Lower leg skin (tissue), 4 donors: ENCODE measurements at places on chromosomes 12 and 14.

- DNase-seq: no peak
Observed at GRCh38 chr12:82698708-82699564, 12.2 kb downstream of the TMTC2 start.

- no peak for DNase-seq
Observed at GRCh38 chr14:49483268-49483667, 102.9 kb downstream of the RPS29 start.

DNA sequence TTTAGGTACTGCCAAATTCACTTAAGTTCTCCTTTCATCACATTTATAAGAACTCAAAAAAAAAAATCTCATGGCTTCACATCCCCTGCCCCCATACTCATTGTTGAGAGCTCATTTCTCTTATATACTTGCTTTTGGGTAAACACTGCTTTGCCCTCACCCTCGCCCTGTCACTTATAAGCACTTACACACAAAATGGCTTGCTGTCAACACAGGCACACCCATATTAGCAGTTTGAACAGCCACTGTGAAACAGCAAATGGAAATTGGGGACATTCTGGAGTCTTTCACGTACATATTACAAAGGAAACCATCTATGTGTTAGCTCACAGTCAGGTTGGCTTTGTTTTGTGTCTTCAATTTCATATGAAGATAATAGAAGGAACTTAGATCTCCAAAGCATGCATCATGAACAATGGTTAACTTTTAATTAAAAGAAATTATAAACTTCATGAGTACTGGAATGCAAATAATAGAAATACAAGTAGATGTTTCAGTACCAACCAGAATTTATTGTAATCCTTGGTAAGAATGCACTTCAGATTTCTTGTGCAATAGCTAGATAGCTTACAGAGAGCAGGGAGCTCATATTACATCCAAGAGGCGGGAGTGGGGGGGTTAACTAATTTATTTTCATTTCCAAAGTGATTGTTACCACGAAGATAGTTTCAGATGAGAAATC lies 272.2 kb downstream of the ALG10B start:
- no peak for DNase-seq

GRCh38 chr12:96806272-96806671 lies 100.8 kb upstream of the NEDD1 start:
- no peak for DNase-seq

GRCh38 chr14:72909163-72909562 lies 15.3 kb upstream of the DPF3 start:
- DNase-seq: no peak

- no peak for DNase-seq
Observed at GRCh38 chr12:110266980-110267620, 13.9 kb upstream of the ATP2A2 start.

DNA sequence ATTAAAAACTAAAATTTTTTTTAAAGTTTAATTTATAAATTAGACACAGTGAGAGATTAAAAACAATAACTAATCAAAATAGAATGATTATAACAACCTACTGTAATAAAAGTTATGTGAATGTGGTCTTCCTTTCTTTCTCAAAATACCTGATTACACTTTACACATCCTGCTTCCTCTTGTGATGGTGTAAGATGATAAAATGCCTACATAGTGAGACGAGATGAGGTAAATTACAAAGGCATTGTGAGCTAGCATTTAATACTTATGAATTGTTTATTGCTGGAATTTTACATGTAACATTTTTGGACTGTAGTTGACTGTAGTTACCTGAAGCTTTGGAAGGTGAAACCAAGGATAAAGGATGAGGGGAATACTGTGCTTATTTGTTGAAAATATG lies 94.2 kb upstream of the CLEC14A start:
- no peak for DNase-seq

DNA sequence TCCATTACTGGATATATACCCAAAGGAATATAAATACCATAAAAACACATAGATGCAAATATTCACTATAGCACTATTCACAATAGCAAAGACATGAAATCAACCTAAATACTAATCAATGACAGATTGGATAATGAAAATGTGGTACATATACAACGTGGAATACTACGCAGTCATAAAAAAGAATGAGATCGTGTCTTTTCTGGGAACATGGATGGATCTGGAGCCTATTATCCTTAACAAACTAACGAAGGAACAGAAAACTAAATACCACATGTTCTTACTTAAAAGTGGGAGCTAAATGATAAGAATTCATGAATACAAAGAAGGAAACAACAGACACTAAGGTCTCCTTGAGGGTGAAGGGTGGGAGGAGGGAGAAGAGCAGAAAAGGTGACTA lies 76.5 kb downstream of the SLC38A4 start:
- no peak for DNase-seq

- no peak for DNase-seq
Observed at GRCh38 chr12:66647034-66647691, 31.7 kb downstream of the GRIP1 start.

DNA sequence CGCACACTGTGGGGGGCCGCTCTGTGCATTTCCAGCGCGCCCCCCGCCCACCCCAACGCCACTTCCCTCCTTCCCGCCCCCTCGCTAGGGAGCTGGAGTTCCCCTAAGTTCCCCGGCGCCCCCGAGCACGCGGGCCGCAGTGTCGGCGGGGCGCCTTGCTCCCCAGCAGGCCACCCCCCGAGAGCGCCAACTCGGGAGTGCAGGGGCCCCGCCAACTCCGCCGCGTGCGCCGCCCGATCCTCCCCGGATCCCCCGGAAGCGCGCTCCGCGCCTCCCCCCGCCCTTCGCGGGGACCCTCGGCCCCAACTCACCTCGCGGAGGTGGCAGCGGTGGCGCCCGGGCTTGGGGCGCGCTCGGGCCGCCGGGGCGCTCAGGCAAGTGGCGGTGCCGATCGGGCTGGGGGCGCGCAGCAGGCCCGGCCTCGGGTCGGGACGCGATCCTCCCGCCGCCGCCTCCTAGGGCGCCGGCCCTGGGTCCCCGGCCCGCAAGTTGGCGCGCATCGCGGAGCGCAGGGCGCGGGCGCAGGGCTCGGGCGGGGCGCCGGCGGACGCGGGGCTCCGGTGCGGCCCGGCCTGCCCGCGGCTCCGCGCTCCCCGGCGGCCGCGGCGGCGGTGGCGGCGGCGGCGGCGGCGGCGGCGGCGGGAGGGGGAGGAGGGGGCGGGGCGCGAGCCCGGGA lies at the start of gene NCOR2:
TSS of gene NCOR2 (minus strand) at position 616 of the 676 bp plus-strand sequence. CDS start 72,361 bp downstream, outside the sequence.
- no peak for DNase-seq

DNA sequence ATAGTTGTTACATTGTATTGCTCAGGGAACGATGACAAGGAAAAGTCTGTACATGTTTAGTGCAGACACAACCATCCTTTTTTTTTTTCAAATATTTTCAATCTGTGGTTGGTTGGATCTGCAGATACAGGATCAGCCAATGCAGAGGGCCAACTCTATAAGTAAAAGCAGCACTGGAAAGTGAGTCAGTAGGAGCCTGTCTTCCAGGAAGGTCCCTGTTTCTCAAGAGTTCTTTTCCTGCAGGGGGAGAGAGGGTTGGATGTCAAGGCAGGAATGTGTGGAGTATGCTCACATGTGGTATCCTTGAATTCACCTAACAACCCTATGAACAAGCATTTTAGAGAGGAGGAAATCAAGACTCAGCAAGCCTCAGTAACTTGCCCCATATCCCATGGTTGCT lies 409.1 kb downstream of the NPAS3 start:
- no peak for DNase-seq

DNA sequence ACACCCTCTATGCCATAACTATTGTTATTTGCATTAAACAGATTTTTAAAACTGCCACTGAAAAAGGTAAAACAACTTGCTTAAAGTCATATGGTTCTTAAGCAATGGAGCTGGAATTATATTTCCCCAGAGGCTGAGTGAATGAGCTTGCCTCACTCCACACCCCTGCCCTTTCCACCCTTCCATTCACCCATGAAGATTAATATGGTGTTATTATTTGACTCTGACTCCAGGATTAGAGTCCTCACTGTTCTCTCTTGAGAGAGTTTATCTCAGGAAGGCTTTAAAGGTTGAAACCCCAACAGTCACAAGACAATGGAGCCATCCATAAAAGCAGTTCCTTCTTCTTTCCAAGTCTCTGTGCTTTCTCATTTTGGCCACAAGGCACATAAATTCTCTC lies 84.9 kb downstream of the RTN1 start:
- no peak for DNase-seq

- no peak for DNase-seq
Observed at GRCh38 chr14:94026889-94027469, 839 bp downstream of the OTUB2 start.

- no peak for DNase-seq
Observed at GRCh38 chr12:80813820-80814219, 97.1 kb downstream of the MYF5 start.

DNA sequence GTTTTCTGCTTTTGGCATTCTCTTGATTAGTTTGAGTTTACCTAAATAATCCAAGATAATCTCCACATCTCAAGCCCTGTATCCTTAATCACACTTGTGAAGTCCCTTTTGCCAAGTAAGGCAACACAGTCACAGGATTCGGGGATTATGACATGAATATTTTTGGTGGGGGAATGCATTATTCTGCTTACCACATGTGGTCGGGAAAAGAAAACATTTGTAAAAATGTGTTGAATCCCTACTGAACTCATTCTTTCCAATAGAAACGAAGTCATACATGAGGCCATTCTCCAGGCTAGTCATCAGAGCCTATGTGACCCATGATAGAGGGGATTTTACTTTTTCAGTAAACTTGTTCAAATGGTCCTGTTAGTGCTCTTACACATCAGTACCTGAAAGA lies 58.5 kb upstream of the PRICKLE1 start:
- DNase-seq: no peak

DNA sequence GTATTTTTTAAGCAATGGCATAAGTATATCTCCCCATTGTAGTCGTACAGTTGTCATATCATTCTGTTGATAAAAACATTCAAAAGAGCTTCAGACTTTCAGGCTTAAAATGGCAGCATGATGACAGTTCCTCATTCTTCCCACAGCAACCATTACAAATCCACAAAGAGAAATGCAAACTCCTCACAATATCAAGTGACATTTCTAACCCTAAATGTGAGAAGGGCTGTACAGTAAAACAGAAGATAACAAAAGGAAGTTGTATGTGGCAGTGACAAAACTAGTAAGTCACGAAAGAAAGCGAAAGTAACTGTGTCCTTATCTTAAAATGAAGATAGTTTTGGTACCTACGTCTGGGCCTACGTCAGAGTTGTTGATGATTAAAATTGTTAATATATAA lies 46.7 kb downstream of the GXYLT1 start:
- no peak for DNase-seq

DNA sequence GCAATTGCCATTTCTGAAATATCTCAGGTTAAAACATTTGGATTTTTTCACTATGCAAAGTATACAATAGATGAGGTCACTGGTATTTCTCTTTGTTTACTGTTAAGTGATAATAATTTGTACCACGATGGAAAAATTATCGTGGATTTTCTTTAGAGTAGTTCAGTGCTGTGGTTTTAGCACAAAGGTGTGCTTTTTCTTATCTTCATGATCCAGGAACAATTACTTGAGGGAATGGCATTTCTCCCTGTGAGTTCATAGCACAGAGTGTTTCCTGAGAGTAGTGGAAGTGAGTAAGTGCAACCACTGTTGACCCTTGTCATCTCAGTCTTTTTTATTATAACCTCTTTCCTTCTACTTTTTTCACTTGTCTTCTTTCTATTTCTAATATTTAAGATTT lies 86.8 kb downstream of the FGD4 start:
- no peak for DNase-seq

DNA sequence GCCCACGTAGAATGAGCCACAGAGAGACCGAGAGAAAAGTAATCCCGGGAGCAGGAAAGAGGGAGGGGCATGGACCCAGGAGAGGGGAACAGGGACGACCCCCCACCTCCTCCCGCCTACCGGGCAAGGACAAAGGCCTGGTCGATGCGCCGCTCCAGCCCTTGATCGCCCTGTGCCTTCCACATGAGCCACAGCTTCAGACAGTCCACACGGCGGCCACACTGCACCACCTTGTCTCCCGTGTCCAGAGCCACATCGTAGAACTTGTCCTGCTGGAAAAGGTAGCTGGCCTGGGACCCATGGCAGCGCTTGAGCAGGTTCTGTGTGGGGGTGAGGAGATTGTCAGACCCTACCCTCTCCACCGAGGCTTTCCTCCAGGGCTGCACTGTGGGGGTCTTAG lies 20.5 kb upstream of the ZNF740 start:
- DNase-seq: no peak

- peak; percentile 91 for DNase-seq
Observed at GRCh38 chr14:64504897-64505794, 576 bp downstream of the ZBTB1 start.

- DNase-seq: no peak
Observed at GRCh38 chr12:63994704-63995103, 150.2 kb downstream of the SRGAP1 start.

DNA sequence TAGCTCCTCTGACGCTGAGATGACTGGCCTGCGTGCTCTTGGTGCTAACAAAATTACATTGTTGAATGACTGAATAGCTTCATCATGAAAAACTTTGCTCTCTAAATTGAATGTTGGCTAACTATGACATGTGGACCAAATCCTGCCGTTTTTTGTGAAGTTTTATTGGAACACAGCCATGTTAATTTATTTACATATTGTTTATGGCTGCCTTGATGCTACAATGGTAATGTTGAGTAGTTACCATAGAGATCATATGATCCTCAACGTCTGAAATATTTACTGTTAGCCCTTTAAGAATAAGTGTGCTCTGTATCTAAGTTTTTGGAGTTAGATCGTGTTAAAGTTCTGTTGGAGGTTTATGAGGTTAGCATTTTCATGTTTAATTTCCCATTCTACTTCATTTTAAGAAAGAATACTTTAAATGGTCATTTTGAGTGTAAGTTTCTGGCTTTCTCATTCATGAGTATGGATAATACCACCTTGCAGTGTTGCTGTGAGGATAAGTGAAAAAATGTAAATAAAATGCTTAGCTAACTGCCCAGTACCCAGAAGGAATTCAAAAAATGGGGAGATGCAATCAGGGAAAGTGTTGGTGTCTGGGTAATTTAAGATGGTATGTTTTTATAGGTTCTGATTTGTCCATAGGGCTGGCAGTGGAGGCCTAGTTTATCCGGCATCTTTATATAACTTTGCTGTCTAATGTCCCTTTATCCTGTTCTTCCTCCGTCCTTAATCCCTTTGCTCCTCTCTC lies 35.3 kb downstream of the NUBPL start:
- DNase-seq: no peak

GRCh38 chr14:24806061-24806678 lies 172.2 kb upstream of the GZMB start:
- DNase-seq: peak; percentile 52

GRCh38 chr12:120690978-120691377 lies 4.0 kb downstream of the MLEC start:
- no peak for DNase-seq

DNA sequence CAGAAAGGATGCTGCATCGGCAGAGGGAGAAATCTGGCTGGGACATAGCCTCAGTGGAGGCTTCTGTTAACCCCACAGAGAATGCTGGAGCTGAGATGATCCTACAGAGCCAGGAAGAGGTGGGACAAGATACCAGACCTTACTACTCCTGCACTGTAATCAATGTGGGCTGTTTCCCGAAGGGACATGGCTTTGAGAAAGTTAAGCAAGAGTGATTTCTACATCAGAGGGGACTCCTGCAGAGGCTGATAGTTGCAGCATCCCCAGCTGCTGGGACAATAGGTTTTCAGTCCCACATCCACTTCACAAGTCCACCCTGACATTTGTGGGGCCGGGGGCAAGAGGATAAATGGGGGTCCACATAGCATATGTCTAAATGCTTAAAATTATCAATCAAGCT lies 22.5 kb upstream of the CMKLR1 start:
- no peak for DNase-seq

- DNase-seq: no peak
Observed at GRCh38 chr14:37864861-37865718, 269.7 kb downstream of the TTC6 start.
